ENCODE measurements at places on chromosomes 13 and 19. TPM values are rescaled to one million over a fixed set of nuclear protein-coding genes. Genes with fewer than 3 reads are reported as not detected.

Gene PTGER1
- total RNA-seq, result not detected

Gene ZNF486
- 24.3 TPM for total RNA-seq

Gene NECTIN2
- 29.2 TPM for total RNA-seq

Gene LIPE
- total RNA-seq, result 9.2 TPM

Gene ZNF780A
- 59.4 TPM for total RNA-seq

Gene ZNF616
- 33.4 TPM for total RNA-seq

DNA sequence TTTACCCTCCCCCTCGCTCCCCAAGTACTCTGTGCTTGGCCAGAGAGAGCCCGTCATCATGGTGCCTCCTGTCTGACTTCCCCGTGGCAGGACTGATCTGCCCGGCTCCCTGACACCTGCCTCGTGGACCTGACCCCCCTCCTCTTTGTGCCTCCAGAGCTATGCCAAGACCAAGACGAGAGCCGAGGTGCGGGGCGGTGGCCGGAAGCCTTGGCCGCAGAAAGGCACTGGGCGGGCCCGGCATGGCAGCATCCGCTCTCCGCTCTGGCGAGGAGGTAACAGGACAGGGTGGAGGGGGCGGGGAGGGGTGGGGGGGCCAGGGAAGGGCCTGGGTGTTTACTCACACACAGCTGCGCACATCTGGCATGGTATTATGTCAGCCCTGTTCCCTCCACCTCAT is 4.5 kb downstream of the MRPL4 start:
- DNase-seq, result no peak

- no peak for DNase-seq
Observed at GRCh38 chr13:111312944-111313590, 7.4 kb upstream of the TEX29 start.

GRCh38 chr19:4379383-4380253 is 20.7 kb downstream of the SH3GL1 start:
- DNase-seq, result no peak

GRCh38 chr13:42855410-42855809 is 74.0 kb downstream of the FAM216B start:
- no peak for DNase-seq

DNA sequence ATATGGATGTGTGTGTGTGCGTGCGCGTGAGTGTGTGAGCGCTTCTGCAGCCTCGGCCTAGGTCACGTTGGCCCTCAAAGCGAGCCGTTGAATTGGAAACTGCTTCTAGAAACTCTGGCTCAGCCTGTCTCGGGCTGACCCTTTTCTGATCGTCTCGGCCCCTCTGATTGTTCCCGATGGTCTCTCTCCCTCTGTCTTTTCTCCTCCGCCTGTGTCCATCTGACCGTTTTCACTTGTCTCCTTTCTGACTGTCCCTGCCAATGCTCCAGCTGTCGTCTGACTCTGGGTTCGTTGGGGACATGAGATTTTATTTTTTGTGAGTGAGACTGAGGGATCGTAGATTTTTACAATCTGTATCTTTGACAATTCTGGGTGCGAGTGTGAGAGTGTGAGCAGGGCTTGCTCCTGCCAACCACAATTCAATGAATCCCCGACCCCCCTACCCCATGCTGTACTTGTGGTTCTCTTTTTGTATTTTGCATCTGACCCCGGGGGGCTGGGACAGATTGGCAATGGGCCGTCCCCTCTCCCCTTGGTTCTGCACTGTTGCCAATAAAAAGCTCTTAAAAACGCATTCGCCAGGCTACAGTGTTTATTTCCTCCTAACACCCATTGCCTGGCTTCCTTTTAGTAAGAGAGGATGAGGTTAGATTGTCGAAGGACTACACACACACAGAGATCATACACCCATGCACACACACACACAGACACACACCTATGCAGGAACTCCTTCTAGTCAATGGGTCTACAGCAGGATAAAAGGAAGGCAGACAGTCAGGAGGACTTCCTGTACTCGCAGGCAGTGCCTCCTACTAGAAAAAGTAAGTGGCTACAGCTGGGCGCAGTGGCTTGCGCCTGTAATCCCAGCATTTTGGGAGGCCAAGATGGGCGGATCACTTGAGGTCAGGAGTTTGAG is 7.1 kb downstream of the FOSB start:
- no peak for DNase-seq

DNA sequence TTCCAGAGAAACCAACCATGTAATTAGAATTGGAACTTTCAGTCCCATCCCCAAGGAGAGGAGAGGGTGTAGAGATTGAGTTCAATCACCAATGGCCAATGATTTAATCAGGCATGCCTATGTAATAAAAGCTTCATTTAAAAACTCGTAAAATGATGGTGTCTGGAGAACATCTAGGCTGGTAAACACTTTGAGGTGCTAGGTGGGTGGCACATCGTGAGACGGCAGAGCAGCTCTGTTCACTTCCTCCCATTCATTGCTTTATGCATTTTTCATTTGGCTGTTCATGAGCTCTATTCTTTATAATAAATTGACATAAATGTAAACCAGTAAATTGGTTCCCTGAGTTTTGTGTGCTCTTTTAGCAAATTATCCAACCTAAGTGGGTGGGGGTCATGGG is 90.1 kb downstream of the ELF1 start:
- DNase-seq, result no peak

- DNase-seq, result no peak
Observed at GRCh38 chr13:100454876-100455275, 133.7 kb downstream of the GGACT start.
